Stimulated activated CD8-positive, alpha-beta memory T cell treated with anti-CD3 and anti-CD28 coated beads, Interleukin-2, amount 100 ng/mL, for 48 hours (primary cell): ENCODE measurements at places on chromosomes 2 and 18.

DNA sequence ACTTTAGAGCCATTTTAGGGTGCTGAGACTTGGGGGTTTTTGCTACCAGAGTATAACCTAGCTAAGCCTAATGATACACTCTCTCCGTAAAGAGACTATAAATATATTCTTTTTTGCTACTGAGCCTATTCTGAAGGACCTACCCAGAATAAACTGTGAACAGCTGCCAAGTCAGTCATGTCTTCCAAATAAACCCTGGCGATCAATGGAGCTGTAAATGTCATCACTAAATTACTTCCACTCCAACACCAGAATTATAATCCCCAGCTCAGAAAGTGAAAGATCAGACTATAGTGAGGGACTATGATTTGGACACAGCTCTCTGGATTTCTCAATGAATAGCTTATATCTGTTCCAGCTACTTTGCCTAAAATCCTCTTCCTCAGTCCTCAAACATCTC lies 178.9 kb downstream of the METTL4 start:
- no peak for DNase-seq

DNA sequence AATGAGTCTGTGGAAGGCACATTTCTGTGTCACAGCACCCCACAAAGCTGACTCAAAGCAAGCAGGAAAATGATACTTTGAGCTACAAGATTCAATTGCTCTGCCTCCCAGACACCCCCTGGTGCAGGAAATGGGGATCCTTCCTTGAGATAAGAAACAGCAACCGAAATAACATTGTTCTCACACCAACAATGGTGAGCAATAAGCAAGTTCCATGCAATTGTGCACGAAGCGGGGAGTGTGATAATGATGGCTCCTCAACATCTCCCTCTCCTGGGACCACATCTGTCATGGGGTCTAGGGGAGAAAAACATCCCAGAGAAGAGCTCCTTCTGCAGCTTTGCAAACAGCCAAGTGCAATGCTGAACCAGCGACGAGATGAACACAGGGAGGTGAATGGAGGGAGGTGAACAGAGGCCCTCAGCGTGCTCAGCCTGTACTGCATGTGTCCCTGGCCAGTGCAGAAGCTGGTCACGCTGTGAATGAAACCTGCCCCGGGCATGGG lies 67.7 kb downstream of the PDCL3 start:
- no peak for DNase-seq

- DNase-seq, result no peak
Observed at GRCh38 chr18:13530879-13531387, 195.4 kb downstream of the FAM210A start.

GRCh38 chr2:14220101-14220500 lies 412.4 kb upstream of the LRATD1 start:
- no peak for DNase-seq

DNA sequence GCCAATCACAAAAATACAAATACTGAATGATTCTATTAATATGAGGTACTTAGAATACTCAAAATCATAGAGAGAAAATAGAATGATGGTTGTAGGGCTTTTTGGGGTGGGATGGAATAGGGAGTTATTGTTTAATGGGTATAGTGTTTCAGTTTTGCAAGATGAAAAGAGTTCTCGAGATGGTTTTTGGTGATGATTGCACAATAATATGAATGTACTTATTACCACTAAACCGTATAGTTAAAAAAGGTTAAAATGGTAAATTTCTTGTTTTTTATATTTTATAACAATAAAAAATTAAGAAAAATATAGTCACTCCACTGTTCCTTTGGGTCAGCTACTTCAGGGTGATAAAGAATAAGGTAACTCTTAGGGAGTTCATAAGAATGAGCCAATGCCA lies 560.1 kb downstream of the TDRD15 start:
- DNase-seq, result no peak

DNA sequence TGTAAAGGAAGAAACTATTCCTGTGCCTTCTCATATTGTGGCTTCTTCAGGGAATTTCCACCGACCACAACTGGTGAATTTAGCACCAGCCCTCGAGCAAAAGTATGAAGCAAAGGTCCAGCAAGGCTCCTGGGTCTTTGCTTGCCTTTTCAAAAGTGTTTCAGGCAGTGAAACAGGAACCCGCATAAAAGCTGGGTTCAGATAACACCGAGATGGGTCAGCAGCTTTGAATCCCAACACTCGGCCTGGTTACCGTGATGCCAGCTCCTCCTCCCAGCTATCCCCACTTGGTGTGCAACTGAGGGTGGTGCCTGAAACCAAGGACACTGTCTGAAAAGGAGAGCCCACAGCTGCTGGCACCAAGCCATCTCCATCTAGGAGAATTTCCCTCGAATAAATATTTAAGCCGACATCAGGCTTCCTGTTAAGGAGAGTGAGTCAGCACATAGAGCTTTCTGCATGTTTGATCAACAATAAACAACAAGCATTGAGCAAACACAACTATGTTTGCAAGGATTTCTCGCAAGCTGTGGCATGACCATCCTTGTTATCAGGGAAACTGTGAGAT lies 69.5 kb downstream of the ANTXR1 start:
- no peak for DNase-seq

DNA sequence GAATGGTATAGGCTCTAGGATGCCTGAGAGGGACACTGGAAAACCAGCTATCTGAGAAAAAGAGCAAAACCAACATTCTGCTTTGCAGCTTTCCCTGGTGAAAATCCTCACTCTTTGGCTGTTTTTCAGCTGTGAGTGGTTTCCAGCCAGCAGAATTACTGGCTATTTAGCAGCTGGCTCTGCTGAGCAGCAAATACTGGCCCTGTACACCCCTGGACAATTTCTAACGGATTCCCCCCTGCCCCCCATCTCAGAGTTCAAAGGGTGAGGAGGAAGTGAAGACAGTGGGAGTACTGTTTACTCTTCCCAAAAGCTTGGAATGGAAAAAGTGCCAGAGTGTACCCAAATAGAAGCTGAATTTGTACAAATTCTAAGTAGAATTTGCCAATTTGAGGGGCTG lies 26.1 kb upstream of the IMP4 start:
- DNase-seq, result no peak

DNA sequence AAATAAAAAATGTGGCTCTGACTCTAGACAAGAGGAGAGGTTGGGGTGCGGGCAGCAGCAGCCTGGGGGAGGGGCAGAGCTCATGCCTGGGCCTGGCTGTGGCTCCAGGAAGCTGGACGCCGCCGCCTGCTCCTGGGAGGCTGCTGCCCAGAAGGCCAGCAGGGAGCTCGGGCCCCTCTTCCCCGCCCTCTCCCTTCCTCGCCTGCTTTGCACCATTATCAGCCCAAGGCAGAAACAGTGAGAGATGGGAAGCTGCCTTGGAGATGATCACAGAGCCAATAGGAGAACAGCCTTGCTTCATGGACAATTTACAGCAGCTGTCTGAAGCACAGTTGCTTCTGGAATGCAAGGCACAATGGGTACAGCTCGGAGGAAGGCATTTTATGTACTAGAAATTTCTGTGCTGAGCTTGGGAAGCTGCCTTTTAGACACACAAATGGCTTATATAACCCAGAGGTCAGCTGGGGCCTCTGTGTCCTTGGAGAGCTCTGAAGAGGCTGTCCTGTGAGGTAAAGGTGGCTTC lies 55.3 kb upstream of the AFF3 start:
- DNase-seq, result no peak

GRCh38 chr2:238710032-238710735 lies 137.7 kb upstream of the TWIST2 start:
- no peak for DNase-seq

GRCh38 chr2:25259737-25260124 lies 82.0 kb downstream of the DNMT3A start:
- no peak for DNase-seq

- no peak for DNase-seq
Observed at GRCh38 chr2:39772086-39772811, 6.8 kb downstream of the THUMPD2 start.

GRCh38 chr18:56627991-56628390 lies 10.4 kb downstream of the TXNL1 start:
- no peak for DNase-seq

DNA sequence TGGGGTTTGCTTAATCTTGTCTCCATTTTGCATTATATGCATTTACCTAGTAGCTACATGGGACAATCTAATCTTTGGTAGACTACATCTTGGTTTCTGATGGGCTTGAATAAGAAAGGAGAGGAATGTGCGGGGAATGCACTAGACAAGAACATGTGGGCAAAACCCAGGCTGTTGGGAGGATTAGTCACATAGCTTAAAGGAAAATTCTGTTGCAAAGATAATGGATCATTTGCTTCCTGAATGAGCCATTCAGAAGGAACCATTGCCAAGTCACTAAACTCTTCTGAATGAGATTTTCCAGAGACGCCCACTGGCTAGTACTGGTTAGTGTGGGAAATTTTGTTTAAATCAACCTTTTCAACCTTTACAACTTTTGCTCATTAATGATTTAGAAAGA lies 84.8 kb downstream of the OSBPL6 start:
- no peak for DNase-seq

DNA sequence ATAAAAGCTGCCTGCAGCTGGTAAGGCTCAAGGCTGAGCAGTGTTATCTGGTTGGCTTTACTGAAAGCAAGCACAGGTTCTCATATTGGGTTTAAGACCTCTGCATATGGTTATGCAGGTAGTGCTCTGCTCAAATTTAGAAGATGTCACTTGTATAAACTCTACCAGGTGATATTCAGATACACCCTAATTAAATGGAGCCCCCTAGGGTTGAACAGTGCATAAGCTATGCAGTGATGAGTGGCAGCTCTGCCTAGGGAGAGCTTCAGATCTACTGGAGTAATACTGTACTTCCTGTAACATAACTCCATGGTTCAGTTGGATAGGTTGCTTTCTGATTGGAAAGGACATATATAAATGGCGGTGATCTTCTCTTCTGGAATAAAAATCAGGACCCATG lies 222.7 kb downstream of the CYRIA start:
- DNase-seq, result no peak

DNA sequence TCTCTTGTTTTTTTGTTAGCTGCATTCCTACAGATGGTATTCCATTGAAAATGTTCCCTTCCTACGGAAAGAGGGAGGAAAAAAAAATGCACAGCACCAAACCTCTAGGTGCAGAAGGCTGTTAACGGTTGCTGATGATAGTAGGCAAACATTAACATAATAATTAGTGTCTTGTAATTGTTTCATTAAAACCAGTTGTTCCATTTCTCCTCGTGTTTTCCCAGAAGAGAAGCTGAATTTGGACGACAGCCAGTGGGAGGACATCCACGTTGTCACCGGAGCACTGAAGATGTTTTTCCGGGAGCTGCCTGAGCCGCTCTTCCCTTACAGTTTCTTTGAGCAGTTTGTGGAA lies 494.7 kb downstream of the ARHGAP15 start:
- DNase-seq, result no peak

GRCh38 chr2:39008665-39009064 lies 112.2 kb downstream of the SOS1 start:
- DNase-seq, result no peak

- DNase-seq, result no peak
Observed at GRCh38 chr18:12287684-12288402, 20.2 kb upstream of the TUBB6 start.

DNA sequence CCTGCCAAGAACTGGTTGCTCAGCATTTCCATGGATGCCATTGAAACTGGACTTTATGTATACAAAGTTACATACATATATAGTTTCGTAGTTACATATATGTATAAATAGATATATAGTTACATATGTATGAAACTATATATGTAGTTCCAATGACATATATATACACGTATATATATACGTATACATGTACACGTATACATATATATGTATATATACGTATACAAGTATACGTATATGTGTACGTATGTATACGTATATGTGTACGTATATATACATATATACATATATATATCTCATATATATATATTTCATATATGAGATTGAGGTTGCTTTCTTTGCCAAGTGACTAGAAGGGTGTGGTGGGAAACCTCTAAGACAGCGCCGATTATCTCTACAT lies 10.6 kb upstream of the TMEM131 start:
- DNase-seq, result no peak

GRCh38 chr18:12011957-12012549 lies 30.7 kb downstream of the IMPA2 start:
- DNase-seq, result no peak

DNA sequence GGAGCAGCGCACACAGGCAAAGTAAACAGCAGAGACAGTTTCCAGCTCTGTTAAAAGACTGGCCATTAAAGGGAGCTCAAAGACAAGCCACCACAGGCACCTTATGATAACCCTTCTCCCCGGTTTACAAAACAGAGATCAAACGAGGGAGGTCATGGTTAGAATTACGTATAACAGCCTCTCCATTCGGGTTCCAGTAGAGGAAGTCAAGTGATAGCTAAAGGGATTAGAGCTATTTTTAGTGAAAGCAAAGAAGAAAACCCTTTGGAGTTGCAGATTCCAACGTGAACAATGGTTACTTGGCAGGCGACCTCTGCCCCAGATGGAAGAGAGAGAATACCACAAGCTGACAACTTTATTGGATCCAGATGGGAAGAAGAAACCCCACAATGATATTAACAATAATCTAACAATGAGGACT lies 31.2 kb upstream of the EDAR start:
- no peak for DNase-seq

DNA sequence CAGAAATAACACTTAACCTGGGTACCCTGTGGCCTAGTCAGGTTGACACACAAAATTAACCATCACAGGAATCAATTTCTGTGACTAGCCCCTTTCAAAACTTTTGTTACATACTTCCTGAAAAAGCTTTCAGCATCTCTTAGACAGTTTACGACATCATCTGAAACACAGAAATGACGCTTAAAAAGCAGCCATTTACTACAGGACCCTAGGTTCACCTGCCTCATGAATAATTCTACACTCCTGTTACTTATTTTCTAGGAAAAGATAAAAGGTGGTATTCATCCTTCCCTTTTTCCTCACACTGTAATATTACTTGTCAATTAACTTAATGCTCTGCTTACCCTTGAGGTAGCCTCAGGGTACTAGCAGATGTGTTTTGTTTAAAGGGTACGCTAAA lies 388.4 kb downstream of the IRS1 start:
- DNase-seq, result no peak

DNA sequence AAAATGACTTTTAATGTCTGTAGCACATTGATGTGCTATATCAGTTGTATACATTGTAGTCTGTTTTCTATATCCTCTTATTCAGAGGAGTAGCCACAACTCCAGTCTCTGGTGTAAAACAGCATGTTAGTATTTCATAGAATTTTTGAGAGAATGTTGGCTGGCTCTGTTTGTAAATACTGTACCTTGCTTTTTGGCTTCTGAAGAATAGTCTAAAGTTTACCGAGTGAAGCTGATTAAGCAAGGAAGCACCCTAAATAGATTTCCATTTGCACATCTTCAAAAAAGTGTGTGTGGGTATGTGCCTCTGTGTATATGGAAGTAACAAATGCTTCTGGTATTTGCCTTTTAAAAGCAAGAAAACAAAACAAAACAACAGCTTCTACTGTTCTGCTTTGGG lies 50.5 kb downstream of the MAP4K4 start:
- DNase-seq, result no peak

DNA sequence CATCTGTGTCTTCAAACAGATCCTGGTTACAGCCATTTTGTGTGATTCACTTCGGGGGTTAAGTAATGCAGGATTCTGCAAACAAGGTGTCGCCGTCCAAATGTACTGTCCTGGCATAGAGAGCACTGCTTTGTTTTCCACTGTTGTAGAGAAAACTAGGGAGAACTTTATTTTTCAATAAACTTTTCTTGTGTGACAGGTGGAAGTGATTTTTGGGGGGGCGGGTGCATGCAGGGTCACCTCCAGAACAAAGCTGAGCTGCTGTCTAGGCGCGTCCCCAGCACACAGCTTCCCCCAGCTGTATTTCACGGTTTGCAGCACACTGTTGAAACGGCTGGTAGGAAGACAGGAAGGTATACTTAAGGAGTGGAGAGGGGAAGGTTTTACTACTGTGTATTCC lies 200.6 kb downstream of the MGAT5 start:
- DNase-seq, result no peak

- no peak for DNase-seq
Observed at GRCh38 chr2:128681507-128681906, 362.8 kb upstream of the HS6ST1 start.

- no peak for DNase-seq
Observed at GRCh38 chr2:219645631-219646527, 18.4 kb downstream of the SLC4A3 start.
